ENCODE measurements at places on chromosomes 1 and 21.

DNA sequence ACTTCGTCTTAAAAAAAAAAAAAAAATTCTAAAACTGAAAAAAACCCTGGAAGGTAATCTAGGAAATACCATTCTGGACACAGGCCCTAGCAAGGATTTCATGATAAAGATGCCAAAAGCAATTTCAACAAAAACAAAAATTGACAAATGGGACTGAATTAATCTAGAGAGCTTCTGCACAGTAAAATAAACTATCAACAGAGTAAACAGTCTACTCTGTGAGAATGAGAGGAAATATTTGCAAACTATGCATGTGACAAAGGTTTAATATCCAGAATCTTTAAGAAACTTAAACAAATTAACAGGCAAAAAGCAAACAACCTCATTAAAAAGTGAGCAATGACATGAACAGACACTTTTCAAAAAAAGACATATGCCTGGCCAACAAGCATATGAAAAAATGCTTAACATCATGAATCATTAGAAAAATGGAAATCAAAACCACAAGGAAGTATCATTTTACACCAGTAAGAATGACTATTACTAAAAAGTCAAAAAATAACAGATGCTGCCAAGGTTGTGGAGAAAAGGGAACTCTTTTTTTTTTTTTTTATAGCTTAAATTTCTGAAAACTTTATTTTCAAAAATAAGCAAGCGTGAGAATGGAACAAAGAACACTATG, 29.4 kb upstream of the RNPC3 start:
- no peak for DNase-seq

- DNase-seq, result no peak
Observed at GRCh38 chr1:165215676-165216075, 140.8 kb downstream of the LMX1A start.

DNA sequence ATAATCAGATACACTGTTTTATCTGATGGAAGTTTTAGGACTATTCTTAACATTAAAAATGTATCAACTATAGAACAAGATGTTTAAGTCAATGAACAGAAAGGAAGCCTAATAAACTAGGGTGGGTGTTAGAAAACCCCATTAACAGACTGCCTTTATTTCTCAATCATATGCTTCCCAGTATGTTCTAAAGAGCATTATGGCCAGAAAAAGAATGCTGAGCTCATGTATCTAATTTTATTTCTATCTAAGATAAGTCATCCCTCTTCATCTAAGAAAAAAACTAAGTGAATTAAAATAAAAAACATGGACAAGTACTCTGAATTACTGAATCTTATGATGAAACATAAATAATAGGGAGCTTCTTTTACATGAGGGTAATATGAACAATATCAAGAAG, 86.5 kb upstream of the TTC39A start:
- no peak for DNase-seq

DNA sequence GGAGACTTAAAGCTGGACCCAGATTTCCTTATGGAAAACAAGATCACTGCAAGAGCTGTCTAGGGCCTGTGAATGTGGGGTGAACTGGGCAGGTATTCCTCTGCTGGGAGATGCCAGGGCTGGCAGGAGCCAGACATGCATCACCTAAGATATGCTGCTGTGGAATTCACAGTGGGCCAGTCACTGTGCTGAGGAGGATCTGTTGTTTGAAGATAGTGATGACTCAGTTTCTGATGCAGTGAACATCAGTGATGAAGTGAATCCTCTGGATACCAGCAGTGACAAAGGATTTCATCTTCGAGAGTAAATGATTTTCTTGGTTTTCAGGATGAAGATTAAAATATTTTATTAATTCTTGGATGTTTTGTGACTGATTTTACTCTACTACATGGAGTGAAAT, 29.9 kb upstream of the CAMSAP2 start:
- no peak for DNase-seq

DNA sequence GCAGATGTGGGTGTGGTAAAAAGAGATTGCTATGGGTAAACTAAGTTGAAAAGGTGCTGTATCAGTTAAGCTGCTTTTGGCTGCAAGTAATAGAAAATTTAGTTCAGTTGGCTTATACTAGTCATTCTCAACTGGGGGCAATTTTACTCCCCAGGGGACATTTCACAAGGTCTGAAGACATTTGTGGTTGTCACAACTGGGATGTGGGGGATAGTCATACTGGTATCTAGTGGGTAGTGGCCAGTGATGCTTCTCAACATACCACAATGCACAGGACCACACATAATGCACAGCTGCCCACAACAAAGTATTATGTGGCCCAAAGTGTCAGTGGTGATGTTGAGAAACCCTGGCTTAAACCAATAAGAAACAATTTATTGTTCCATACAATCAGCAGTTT, 31.4 kb downstream of the SERTAD4 start:
- no peak for DNase-seq

DNA sequence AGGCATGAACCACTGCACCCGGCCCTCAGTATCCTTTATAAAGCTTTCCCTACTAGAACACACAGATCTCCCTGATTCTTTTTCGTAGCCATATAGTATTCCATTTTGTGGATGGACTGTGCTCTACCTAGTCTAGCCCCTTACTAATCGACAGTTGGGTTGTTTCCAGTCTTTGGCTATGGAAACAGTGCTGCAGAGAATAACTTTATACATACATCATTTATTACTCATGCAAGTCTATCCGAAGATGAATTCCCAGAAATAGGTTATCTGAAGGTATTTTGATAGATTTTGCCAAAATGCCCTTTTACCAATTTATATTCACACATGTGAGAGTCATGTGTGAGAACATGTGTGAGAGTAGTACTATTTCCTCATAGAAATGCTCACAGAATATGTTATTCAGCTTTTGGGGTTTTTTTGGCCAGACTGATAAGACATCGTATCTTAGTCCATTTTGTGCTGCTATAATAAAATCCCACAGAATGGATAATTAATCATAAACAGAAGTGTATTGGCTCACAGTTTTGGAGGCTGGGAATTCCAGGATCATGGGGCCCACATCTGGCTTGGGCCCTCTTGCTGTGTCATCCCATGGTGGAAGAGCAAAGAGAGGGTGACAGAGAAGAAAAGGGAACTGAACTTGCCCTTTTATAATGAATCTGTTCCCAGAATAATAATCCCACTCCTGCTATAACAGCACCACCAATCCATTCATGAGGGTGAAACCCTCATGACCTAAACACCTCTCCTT, 17.3 kb upstream of the FGR start:
- DNase-seq, result no peak

DNA sequence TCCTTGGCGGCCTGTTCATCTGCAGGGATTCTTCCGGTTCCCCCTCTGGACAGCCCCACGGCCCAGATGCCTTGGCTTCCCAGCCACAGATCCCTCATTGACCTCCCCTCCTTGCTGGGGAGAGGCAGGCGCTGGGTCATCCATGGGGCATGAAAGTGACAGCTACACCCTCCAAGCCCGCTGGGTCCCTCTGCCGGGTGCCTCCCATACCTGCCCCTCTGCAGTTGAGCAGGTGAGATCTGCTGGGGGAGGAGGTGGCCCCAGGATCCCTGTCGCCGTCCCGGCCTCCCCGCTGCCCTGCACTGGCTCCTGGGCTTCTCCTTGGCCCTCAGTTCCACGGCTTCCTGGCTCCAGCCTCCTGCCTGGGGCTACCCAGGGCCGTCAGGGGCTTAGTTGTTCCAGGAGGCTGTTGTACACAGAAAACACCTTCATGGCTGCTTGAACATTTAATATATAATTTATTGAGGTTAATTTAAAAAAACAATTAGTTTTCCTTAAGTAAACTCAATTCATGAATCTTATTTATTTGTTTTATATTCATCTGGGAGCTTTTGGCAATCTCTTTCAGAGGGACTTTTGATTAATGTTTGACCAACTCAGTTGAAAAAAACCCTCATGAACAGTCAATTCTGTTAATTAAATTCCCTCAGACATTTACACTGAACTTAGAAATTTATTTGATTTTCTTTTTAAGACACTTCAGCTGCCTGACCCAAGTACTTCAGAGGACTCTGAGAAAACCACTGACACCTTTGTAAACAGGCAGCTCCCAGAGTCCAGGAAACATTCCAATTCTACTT, 67.6 kb upstream of the ABCG1 start:
- no peak for DNase-seq

DNA sequence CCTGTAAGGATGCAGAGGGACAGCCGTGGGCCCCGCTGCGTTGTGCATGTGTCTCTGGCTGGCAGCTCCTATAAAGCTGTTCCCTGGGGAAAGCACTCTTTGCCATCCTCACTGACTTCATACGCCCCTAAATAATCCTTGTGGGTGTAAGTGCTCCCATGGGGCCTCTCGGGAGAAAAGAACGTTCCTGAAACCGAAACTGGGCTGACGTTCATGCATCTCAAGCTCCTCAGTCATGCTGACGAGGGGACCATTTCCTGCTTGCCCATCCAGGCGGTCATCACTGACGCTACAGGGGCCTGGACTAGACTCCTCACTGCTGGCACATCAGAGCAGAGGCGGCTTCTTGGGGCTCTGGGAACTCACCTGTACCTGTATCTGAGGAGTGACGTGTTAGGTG, 73.1 kb upstream of the USP24 start:
- no peak for DNase-seq

DNA sequence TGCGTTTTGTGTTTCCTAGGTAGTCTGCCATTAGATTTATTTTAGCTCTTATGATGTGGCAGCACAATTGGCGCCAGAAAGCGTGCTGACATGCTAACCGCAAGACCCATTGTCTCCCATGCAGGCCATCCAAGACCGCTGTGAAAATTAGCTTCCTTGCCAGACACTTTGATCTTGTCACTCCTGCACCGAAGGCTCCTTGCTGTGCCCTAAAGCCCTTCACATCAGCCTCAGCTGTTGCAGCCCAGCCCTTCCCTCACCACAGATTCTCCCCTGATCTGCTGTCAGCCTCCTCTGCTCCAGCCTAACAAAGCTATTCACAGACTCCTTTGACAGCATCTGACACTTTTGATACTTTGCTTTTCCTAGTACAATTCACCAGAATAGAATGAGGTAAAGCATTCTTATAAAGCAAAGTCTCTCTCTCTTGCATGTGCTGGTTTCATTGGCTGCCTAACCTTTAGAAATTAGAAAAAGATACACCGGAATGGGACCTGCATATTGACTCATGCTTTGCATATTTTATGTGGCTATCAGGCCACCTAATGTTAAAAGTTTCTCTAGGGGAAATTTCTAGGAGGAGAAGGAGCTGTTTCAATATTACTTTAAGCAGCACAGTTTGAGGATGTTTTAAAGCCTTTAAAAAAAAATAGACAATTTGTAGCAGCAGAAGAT, 280.3 kb upstream of the FMN2 start:
- DNase-seq, result no peak

GRCh38 chr1:19974822-19975416, 4.5 kb downstream of the PLA2G2A start:
- no peak for DNase-seq

- DNase-seq, result no peak
Observed at GRCh38 chr1:76669131-76669530, 198.1 kb upstream of the ST6GALNAC5 start.

- DNase-seq, result no peak
Observed at GRCh38 chr1:117093091-117093534, 28.4 kb downstream of the TRIM45 start.

- DNase-seq, result no peak
Observed at GRCh38 chr1:78972723-78973122, 33.8 kb downstream of the ADGRL4 start.

GRCh38 chr21:33026878-33027400, 1.2 kb downstream of the OLIG2 start:
- DNase-seq, result no peak

All from stimulated activated CD4-positive, alpha-beta T cell treated with anti-CD3 and anti-CD28 coated beads, TNF-alpha, amount 100 ng/mL, for 1 hour (primary cell).